ENCODE measurements at places on chromosomes 1 and 21. TPM values are rescaled to one million over a fixed set of nuclear protein-coding genes. Genes with fewer than 3 reads are reported as not detected.

The ATAD3C gene
- 3.6 TPM for polyA plus RNA-seq

The RHD gene
- 3.1 TPM for polyA plus RNA-seq

The RPTN gene
- not detected for polyA plus RNA-seq

The FCRL6 gene
- polyA plus RNA-seq = 0.63 TPM

The TMPRSS15 gene
- not detected for polyA plus RNA-seq

The RHBG gene
- 3.3 TPM for polyA plus RNA-seq

The BROX gene
- polyA plus RNA-seq = 52.1 TPM

The MPZ gene
- 2.3 TPM for polyA plus RNA-seq

The C1orf210 gene
- 8.9 TPM for polyA plus RNA-seq

The SYCP1 gene
- 0.31 TPM for polyA plus RNA-seq

The ALG14 gene
- polyA plus RNA-seq = 11.0 TPM

The RORC gene
- polyA plus RNA-seq = 11.0 TPM

The IGSF21 gene
- polyA plus RNA-seq = not detected

The VCAM1 gene
- 53.4 TPM for polyA plus RNA-seq

The MCOLN2 gene
- 3.5 TPM for polyA plus RNA-seq

The ADCY10 gene
- polyA plus RNA-seq = 0.21 TPM

The PDIK1L gene
- 22.5 TPM for polyA plus RNA-seq

The MCOLN3 gene
- 1.5 TPM for polyA plus RNA-seq

The CELA2A gene
- polyA plus RNA-seq = not detected

The TBX19 gene
- polyA plus RNA-seq = 4.4 TPM

The USH2A gene
- 0.04 TPM for polyA plus RNA-seq

The TEX38 gene
- 0.51 TPM for polyA plus RNA-seq

The ELAVL4 gene
- 0.97 TPM for polyA plus RNA-seq

The PADI3 gene
- not detected for polyA plus RNA-seq

The GPR25 gene
- polyA plus RNA-seq = not detected

The MYOG gene
- polyA plus RNA-seq = 0.13 TPM

The MRAP gene
- not detected for polyA plus RNA-seq

The MIER1 gene
- polyA plus RNA-seq = 35.7 TPM

The BNIPL gene
- 11.3 TPM for polyA plus RNA-seq

The S100A9 gene
- 38.7 TPM for polyA plus RNA-seq
